ENCODE measurements at places on chromosomes 4 and X.

DNA sequence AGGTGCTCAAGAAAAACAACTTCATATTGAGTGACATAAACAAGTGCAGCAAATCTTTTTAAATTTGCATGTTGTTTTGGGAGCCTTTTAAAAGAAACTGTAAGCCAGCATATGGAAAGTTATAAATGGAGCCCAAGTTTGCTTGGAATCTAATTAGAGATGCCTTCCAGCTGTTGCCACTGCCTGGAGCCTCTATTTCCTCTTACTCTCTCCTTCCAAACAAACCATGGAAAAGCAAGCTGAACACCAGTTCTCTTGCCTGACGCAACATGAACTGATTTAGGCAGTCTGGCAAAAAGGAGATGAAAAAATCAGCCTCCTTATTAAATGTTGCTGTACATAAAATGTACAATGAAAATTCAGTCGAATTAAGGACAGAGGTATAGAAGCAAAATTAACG is 21.5 kb downstream of the ARSJ start:
- no peak for DNase-seq

DNA sequence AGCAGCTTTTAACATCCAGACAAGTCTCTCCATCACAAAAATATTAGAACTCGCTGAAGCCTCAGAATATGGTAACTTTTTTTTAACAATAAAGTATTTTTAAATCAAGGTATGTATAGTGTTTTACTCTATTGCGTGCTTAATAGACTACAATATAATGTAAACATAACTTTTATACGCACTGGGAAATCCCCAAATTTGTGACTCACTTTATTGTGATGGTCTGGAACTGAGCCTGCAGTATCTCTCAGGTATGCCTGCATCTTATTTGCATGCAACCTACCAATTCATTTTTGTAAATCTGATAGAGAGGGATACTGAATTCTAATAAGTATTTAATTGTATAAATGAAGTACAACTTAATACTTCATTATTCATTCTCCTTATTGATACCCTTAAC is 823.5 kb downstream of the ADGRL3 start:
- DNase-seq = no peak

GRCh38 chr4:158812543-158812942 is 43.7 kb downstream of the FNIP2 start:
- no peak for DNase-seq

DNA sequence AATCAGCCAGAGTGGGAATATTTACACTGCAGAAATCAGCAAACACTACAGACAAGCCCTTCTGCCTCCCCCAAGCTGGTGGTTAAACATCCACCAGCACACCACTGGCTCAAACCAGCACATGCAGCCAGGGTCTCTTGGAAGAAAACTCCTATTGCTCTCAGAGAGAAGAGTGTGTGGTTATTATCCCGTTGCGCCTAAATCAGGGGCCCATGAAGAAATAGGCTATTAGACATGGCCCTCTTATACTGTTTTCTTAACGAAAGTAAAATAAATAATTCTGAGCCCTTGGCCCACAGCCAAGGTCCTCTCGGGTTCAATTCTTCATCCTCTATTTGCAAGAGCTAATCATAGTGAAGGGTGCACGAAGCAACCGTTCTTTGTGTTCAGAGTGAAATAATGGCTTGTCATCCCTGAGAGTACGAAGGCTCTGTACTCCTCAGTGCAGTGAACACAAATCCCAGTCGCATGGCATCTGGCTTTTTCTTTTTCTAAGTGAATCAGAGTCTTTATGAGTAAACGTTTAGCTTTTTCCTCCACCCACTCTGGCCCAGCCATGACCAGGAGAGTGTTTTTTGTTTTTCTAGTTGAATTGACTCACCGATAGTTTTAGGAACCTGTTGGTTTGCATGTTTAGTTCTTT is 33.4 kb upstream of the RBM47 start:
- no peak for DNase-seq

GRCh38 chr4:173801876-173802661 is 272.0 kb upstream of the HAND2 start:
- DNase-seq = no peak

GRCh38 chr4:76624931-76625715 is 190.1 kb downstream of the SHROOM3 start:
- no peak for DNase-seq

GRCh38 chr4:76562836-76563453 is 127.9 kb downstream of the SHROOM3 start:
- DNase-seq = no peak

DNA sequence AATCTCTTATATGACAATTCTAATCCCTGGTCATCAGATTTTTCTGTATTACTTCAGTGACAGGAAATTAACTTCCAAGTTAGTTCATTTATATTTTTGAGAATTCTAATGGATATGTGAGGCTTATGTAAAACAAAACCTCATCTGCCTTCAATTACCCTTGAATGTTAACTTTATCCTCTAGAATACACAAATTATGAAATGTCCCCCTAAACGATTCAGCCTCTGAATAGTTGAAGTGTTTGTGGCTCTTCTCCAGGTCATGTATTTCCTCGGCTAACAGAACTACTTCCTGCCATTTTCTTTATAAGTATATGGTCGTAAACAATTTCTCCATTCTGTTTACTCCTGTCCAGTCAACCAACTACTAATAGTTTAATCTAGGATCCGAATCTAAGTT is 401.3 kb downstream of the PCDH10 start:
- DNase-seq = no peak
